ENCODE measurements at places on chromosomes 2 and 18.

GRCh38 chr2:127082974-127083373, 24.0 kb downstream of the BIN1 start:
- DNase-seq: no peak

- DNase-seq: no peak
Observed at GRCh38 chr18:76491473-76491775, 3.6 kb downstream of the ZNF516 start.

- no peak for DNase-seq
Observed at GRCh38 chr2:213991453-213992108, 419.3 kb upstream of the VWC2L start.

- no peak for DNase-seq
Observed at GRCh38 chr2:71748227-71748626, 294.9 kb downstream of the DYSF start.

- DNase-seq: no peak
Observed at GRCh38 chr2:149650006-149650405, 62.4 kb upstream of the MMADHC start.

DNA sequence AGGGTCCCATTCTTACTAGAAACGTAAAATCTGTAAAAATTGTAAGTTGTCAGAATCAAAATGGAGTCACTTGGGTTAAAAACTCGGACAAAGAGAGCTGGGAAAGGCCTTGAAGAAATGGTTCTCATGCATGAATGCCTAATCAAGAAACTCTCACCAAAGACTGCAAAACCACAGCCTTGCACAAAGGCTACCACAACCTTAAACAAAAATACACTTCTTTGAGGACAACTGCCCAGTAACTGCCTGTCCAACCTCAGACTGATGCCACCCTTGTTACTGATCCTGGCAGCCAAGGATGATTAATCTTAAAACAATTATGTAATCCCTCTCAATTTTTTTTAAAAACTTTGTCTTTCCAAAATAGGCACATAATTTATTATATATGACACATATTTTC, 299.3 kb downstream of the CCDC85A start:
- DNase-seq: no peak

DNA sequence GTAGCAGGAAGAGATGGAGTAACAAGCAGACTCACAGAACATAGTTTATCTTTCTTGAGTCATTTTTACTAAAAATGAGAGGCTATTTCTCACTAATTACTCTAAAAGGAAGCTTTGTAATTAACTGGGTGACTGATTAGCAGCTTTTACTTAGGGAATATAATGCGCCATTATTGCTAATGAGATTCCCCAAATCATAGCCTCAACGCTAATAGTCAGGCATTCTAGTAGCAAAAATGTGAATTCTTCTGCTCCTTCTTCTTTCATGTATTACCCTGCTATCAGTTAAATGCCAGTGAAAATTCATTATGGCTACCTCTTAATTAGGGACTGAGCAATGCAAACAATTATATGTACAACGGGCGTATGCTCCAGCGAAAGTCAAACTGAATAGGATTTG, 349.8 kb downstream of the CDH19 start:
- DNase-seq: no peak

- DNase-seq: no peak
Observed at GRCh38 chr18:10089881-10090280, 176.1 kb downstream of the VAPA start.

DNA sequence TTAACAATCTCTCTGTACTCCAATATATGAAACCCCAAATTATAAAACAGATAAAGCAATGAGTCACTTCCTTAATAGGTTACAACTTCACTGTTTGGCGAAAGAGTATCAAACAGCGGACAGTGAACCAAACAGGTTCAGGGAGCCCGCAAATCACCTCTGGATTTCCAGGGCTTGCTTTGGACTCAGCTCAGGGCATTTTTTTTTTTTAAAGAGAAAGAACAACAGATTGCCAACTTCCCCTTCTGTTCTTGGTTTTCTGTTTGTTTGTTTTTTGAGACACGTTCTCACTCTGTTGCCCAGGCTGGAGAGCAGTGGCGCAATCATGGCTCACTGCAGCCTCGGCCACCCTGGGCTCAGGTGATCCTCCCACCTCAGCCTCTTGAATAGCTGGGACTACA, 52.7 kb downstream of the ABCB11 start:
- DNase-seq: no peak

DNA sequence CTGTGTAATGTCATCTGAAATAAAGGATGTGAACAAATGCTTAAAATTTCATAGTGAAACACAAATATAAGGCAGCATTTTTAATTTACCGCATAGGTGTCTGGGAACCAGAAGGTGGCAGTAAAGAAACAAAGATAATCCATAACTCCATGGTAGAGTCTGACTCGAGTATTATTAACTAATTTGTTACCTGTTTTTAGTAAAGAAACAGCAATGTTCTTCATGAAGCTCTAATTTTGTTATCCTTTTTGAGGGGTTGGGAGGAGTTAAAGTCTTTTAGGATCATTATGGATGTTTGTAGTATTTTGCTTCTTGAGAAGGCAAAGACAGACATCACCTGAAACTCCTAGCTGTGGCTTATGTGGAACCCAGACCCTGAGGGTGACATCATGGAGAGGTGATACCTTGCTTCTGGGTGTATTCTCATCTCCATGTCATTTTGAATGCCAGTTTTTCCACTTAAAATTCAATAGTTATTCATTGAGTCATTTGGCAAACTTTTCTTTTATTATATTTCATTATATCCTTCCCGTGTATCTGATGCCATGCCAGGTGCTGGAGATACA, 286.2 kb upstream of the EPAS1 start:
- no peak for DNase-seq

DNA sequence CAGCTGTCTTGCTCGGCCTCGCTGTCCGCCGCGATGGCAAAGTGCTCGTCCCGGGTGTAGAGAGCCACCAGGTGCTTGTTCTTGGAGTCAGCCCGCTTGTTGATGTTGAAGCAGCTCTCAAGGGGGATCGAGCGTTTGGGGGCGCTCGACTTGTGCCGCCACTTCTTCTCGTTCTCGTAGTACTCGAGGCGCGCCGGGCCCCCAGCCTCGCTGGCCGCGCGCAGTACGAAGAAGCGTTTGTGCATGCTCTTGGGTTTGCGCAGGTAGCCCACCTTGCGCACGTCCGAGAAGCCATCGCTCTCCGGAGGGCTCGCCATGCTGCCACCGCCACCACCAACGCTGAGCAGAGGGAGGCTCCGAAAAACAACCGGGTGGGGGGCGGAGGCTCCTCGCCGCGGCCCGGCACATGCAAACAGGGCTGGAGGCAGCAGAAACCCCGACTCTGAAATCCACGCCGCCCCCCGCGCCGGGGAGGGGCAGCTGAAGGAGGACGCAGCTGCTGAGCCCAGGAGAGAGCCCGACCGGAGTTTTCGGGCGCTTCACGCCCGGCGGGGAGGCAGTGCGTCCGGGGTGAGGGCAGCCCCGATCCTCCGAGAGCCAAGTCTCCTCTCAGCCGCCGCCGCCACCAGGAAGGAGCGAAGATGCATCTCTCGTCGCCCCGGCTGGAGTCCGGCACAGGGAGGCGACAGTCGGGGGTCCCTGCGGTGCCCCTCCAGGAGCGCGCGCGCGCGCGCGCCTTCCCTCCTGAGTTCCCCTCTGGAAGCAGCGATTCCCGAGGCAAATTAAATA, 1.0 kb downstream of the IRS1 start:
- no peak for DNase-seq

DNA sequence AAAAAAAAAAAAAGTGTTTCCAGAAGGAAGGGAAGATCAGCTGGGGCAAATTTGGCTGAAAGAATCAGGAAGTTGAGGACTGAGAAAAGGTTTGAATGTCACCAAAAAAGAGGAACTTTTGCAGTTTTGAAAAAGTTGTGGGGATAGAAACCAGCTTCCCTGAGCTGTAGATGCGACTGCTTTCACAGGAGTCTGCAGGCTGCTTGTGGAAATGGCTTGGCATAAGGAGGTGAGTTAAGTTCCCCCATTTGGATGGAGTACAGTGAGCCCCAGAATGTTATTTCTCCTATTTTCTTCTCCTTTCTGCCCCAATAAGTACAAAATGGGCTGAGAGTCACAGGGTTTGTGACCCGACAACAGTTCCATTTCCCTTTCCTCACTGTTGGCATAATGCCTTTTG, 16.5 kb upstream of the ME2 start:
- no peak for DNase-seq

DNA sequence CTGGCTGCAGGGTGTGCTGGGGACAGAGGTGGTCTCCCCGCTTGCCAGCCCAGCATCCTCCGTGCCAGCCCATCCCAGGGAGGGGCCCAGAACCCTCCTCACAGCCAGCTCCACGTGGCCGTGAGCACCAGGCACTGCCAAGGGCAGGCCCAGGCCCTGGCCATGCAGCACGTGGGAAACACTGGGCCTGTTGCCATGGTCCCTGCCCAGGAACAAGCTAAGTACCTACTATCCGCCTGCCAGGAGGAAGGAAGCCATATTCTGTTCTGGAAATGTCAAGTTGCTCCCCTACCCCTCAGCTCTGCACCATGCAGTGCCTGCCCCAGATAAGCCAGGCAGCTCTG, 250.6 kb downstream of the CYP26B1 start:
- DNase-seq: no peak

GRCh38 chr18:8609659-8610458, 622 bp downstream of the RAB12 start:
- no peak for DNase-seq

DNA sequence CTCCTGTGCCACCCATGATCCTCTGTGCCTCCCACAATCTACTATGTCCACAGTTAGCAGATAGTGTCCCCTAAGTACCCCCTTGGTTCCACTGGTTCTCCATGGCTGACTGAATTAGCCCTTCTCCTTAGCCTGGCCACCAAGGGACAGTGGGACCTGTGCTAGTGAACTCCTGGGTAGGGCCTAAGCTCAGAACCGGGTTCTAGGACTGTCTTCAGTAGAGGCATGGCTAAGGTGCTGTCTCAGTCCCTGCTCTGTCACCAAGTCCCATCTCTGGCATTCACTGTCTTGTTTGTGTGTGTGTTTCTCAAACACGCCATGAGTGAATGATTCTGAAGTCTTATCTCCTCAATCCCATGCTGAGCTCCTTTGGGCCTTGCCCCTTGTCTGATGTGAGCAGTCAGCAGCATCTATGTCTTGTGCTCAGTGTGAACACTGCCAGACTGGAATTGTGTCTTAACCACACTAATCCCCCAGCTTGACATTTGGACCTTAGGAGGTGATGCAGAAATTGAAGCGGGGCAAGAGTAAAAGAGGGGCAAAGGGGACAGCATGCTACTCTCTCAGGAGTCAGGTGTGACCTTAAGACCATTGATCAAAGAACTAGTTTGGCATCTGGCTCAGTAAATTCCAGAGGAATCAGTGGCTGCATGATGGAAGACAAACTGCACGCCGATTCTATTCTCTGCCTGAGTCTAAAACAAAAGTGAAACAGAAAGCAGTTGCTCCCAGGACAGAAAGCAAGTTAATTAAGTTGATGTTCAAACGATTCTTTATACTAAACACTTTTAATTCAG, 190.5 kb downstream of the ALPK2 start:
- DNase-seq: no peak

GRCh38 chr18:38576916-38577315, 1011.3 kb upstream of the CELF4 start:
- DNase-seq: no peak

DNA sequence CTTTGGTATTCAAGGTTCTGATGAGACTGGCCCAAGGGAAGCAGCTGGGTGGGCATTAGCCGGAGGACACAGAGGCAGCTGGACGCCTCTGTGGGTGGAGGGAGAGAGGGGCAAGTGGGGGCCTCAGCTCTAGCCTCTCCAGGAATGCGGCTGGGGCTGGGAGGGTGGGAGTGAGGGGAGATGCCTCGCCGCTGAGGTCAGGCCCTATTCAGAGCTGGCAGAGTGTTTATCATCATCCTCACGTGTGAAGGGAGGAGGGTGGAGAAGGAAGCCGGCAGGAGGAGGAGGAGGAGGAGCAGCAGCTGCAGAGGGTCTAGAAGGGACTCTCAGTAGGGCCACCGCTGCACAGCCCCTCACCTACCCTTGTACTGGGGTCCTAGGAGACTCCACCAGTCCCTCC, 43.1 kb downstream of the TNS1 start:
- DNase-seq: no peak

DNA sequence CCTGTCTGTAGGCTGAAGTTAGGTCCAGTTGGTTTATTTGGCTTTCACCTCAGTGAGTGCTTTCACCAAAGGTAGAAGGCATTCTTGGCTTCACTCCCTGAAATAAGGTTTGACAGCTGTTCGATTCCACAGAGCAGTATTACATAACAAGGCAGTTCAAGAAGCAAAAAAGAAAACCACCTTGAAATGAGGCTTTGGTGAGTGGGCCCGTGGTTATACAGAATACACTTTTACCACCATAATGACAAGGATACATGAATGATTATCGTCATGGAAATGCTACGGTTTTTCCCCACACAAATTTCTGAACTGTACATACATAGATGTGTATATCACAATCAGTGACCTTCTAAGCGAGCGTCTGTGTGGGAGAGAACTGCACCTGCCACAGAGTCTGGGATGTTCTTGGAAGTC, 80.0 kb upstream of the CHRNA1 start:
- DNase-seq: no peak
